Peyer's patch (tissue), 4 donors: ENCODE measurements at places on chromosomes 3 and 15. TPM values are rescaled to one million over a fixed set of nuclear protein-coding genes. Genes with fewer than 3 reads are reported as not detected.

Gene UQCC5
- total RNA-seq = 7.7 TPM

Gene ASB14
- not detected for total RNA-seq

Gene CD86
- total RNA-seq = not detected

Gene CEMIP
- not detected for total RNA-seq

Gene IQCF5
- not detected for total RNA-seq

Gene NEK11
- total RNA-seq = 5.0 TPM

Gene SLC22A13
- 1.4 TPM for total RNA-seq

Gene RNU5B-1
- not detected for total RNA-seq

Gene BTD
- 88.4 TPM for total RNA-seq

Gene FBXL22
- 1.1 TPM for total RNA-seq

Gene RAF1
- 126 TPM for total RNA-seq
